Stimulated activated CD8-positive, alpha-beta memory T cell treated with anti-CD3 and anti-CD28 coated beads, Interleukin-2, amount 100 ng/mL, for 1 hour (primary cell): ENCODE measurements at places on chromosomes 4 and X.

- no peak for DNase-seq
These were observed 11.0 kb upstream of the CXCL2 start for GRCh38 chr4:74109870-74110605.

DNA sequence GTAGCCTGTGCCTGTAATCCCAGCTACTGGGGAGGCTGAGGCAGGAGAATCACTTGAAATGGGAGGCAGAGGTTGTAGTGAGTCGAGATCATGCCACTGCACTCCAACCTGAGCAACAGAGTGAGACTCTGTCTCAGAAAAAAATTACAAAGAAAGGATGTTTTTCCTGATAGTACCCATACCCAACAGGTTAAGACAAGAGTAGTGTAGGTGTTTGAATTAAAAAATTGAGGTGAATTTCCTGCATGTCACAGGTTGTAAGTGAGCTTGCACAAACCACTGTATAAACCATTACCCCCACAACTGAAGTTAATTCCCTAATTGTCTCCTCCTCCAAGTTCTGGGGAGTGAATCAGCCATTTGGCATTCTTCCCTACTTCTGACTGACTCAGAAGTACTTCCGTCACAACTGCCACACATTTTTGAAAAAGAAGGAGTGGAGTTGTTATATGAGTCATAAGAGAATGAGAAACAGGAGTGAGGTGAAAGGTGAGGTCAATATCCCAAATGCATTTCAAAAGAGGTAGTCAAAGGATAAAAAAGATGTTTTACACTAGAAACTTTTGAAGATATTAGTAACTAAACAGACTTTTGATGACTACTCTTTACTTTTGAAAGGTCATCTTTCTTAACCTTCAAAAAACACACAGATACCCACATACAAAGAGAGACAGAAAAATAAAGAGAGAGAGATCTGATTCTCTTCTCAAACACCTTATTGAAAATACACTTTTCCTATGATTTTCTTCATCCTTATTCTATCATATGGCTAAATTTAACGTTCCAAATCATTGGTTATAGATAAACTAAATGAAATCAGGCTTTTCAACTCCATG lies 134.5 kb downstream of the BTC start:
- no peak for DNase-seq

GRCh38 chr4:154586296-154587033 lies 4.1 kb downstream of the FGA start:
- DNase-seq, result no peak

DNA sequence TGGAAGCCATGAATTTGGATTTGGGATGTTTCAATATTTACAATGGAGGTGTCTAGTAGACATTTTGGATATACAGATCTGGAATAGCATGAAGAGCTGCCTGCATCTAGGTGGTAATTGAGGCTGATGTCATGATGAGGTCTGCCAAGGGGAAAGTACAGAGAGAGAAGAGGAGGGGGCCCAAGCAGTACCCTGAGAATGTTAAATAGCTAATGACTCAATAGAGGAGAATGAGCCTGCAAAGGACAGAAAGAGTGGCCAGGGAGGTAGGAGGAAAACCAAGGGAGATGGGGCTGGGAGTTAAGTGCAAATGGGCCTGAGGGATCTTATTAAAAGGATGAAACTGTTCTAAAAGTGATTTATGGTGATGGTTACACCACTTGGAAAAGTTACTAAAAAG lies 182.2 kb upstream of the KIT start:
- DNase-seq, result no peak

DNA sequence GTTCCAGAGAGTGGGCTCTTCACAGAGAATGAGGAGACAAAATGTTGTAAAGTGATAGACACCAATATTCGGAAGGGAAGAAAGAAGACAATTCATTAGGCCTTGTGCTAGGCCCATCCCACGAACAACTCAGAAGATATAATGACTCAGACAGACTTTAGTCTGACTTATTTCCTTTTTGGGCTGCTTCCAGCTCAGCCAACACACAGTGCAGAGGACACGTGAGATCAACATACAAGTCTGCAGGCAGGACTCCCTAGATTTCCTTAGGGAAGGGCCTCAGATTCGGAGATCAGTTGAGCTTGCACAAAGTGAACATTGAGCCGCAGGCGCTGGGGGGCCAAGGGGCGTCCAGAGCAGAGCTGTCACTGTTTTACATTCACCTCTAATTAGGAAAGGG lies 290.7 kb upstream of the TENM3 start:
- no peak for DNase-seq

DNA sequence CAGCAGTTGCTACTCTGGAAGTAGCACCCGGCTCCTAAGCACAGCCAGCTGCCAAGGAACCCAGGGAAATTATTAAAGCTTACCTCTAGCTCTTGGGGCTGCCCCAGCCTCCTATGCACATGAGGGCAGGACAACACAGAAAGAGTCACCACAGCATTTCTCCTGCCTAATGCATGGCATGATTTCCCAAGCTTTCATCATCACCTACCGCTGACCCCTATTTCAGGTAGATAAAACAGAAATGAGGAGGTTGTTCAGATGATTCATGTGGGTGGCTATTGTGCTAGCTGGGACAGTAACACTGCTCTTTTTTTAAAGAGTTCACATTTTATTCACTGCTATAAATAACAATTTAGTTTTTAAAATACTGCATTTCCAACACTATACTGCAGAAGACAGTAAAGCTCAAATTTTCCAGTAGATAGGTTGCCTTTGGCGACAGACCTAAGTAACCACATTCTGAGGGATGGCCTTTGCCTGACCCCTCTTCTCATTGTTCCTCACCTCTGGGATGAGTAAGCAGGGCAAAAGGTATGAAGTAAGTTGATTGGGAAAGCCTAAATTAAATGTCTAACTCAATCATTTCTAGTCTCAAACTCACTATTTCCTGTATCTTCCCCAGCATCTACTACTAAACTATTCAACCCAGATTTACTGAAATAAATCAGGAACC lies 16.7 kb downstream of the CASK start:
- DNase-seq, result no peak
